ENCODE measurements at places on chromosomes 2 and 18.

DNA sequence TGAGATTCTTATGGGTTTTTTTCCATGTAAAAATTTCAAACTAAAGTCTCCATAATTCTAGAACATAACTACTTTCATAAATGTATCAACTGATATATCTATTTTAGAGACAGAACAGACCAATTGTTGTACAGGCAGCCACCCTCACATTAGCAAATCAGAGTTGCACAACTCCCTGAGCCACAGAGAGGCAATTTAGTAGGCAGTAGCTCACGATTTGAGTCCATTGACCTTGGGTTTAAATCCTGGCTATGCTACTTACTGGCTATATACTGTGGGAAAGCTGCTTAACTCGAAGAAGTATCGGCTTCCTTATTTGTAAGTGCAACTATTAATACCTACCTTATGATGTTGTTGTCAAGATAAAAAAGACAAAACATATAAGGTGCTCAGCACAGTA, 16.2 kb downstream of the MTIF2 start:
- no peak for DNase-seq

DNA sequence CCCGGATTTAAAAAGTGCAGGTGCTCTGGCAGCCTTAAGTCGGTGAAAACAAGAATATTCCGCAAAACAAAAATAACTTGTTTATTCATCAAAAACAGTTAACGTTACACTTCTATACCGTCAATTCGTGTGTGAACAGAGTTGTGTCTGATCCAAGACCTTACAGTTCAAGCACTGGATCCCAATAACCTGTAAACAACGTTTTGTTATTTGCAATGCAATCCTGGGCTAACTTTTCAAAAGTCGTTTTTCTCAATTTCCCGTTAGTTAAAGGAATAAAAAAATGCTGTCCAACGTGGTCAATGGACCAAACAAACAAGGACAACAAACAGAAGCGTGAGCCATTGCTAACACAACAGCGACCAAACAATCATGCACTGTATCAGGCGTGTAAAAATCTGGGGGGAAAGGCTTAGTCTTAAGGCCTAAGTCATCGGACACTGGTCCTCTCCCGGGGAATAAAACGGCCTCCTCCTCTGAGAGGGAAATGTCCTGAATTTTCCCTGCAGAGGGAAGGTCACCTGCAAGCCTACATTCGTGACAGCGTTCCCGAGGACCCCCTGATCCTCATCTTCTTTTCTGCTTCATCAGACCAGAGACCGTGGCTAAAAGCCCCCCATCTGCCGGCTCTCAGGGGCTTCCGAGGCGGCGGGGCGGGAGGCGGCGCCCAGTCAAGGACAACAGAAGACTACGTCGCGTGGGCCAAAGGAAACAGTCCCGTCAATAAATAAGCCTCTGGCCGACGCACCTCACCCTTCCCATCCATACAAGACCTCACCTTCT, 490 bp downstream of the NDUFS1 start:
- no peak for DNase-seq

DNA sequence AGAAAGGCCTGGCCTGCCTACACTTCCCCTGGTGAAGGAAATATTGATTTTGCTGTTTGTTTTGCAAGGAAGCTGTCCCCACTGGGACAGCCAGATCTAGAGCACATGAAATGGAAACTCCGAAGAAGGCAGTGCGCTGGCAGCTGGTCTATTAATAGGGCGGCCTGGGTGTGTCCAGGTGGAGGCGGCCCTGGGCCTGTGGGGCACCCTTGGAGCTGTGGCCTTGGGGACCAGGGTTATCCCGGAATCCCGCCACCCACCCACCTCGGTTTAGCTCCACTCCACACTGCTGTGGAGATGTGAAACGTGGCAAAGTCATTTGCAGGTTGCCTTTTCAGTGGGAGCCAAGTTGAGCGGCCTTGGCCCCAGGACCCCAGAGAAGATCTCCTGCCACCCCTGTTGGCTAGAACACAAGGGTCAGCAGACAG, 204.3 kb downstream of the KLHL29 start:
- no peak for DNase-seq

DNA sequence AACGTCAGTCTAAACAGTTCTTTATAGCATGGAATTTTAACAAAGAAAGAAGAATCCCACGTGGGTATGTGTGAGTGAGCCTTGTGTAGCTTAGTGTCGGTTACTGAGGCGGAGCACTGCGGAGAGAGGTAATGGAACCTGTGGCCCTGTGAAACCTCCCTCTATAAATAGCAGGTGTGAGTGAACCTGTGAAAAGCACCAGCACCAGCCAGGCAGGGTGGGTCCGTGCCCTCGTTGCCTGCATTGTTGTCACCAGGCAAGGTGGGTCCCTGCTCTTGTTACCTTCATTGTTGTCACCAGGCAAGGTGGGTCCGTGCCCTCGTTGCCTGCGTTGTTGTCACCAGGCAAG, 4.7 kb downstream of the CTDP1 start:
- DNase-seq, result no peak

DNA sequence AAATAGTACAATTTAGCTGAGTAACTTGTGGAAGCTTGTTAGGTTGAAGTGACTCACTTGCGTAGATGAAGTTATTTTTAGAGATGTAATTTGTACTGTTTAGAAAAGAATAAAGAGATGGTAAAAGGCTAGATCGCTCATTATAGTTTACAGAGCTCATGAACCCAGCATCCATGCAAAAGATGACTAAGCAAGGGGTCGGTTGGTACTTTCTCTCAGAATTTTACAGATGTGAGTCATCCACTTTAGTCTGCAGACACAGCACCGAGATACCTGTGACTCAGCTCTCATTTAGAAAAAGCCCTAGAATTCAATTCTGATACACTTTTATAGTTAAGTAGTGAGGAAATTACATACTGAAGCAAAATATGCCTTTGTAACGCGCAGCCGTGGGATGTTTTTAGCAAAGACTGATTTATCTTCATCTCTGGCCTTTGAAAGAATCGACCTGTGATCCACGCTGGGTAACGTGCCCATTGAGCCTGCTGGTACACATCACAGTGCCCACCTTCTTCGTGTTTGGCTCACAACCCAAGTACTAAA, 116.5 kb upstream of the FOSL2 start:
- no peak for DNase-seq

GRCh38 chr18:75437979-75438378, 10.5 kb upstream of the SMIM21 start:
- no peak for DNase-seq

Data from cortex of kidney (tissue), 1 donor.